ENCODE measurements at places on chromosomes 11 and 22. TPM values are rescaled to one million over a fixed set of nuclear protein-coding genes. Genes with fewer than 3 reads are reported as not detected.

GRCh38 chr11:62917906-62918502 lies 3.2 kb downstream of the CHRM1 start:
- DNase-seq: no peak

- DNase-seq: no peak
These were observed 60.8 kb upstream of the SC5D start for GRCh38 chr11:121231576-121232278.

- no peak for DNase-seq
These were observed 703.3 kb upstream of the CCDC179 start for GRCh38 chr11:23563591-23563990.

- no peak for DNase-seq
These were observed 8.2 kb upstream of the LAYN start for GRCh38 chr11:111532365-111532709.

DNA sequence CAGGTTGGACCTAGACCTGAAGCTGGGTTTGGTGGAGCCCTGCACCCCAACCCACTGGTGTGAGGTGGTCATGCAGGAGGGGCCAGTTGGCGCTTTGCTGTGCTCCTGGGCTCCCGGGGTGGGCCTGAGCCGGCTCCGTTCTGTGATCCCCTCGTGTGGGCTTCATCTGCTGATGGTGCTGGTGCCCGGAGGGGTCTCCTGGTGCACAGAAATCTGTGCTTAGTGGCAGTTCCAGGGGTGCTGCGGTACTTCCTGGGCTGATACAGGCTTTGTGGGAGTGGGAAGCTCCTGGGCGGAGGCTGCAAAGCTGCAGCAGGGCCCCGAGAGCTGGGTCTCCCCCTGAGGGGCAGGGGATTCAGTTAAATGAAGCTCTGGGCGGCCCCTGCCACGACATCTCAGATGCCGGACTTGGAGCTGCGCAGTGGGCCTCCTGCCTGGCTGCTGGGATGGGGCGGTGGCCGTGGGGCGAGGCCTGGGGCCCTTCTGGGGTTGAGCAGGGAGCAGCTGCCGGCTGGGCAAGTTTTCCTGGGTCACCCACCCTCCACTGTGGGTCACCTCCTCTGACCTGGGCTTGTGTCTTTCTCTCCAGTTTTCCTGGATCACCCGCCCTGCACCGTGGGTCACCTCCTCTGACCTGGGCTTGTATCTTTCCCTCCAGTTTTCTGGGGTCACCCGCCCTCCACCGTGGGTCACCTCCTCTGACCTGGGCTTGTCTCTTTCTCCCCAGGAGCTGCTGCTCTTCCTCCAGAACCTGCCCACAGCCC lies 410.5 kb downstream of the TBC1D22A start:
- DNase-seq: no peak

GRCh38 chr11:127182586-127183203 lies 182.1 kb upstream of the KIRREL3 start:
- DNase-seq: no peak

- DNase-seq: no peak
These were observed 372.5 kb upstream of the B3GAT1 start for GRCh38 chr11:134784568-134784967.

DNA sequence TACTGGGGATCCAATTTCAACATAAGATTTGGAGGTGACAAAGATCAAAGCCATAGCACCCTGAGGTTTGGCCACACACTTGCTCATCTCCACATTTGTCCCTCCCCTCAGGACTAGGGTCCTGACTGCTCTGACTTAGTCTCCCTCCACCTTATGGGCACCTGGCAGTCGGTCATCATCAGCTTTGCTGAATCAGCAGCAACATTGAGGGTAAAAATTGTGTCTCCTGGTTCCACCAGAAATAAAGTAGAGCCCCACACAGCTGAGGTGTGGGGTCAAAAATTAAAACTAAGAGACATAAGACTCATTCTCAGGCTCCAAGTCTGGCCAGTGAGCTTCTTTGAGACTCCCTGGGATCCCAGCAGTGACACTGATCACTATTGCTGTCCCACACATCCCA lies 56.2 kb downstream of the GGTLC2 start:
- DNase-seq: no peak

- peak; percentile 61 for DNase-seq
These were observed 3.3 kb upstream of the RAG1 start for GRCh38 chr11:36564376-36565030.

- no peak for DNase-seq
These were observed 4.2 kb downstream of the SEPTIN5 start for GRCh38 chr22:19718456-19719049.

- no peak for DNase-seq
These were observed 14.3 kb downstream of the ANO5 start for GRCh38 chr11:22207162-22207561.

DNA sequence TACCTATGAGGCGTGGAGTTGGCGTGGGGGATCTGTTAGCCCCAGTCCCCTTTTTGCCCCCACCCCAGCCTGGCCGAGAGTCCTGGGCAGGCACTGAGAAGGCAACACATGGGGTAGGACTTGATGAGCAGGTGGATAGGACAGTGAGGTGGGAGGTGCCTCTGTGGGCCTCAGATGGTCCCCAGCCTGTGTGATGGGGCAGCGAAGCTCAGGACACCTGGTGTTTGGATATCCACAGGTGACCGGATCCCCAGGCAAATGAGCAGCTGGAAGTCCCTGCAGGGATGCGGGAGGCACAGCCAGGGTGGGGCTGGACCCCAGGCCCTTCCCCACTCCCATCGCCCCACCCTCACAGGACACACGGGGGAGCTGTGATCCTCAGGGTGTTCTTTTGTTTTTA lies 9.7 kb downstream of the FBLN1 start:
- DNase-seq: no peak

- DNase-seq: peak; percentile 61
These were observed 24.4 kb upstream of the OAF start for GRCh38 chr11:120186456-120186773.

DNA sequence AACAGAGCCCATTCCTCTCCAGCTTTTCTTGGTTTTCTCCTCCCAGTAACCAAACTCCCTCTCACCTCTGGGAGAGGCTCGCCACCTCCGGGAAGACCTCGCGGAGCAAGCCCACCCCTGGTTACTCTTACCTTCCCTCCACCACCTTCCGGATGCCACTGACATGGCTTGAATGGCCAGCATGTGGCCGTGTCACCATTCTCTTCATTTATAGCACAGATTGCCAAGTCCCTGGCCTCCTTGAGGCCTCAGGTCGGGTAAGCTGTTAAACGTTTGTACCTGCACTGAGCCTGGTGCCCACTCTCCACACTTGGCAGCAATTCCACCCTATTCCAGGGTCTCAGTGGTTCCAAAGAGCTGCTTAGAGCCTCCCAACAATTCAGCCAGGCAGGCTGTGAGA lies 8.0 kb upstream of the FXYD2 start:
- DNase-seq: no peak

- DNase-seq: no peak
These were observed 887.1 kb downstream of the DLG2 start for GRCh38 chr11:84740050-84740449.

DNA sequence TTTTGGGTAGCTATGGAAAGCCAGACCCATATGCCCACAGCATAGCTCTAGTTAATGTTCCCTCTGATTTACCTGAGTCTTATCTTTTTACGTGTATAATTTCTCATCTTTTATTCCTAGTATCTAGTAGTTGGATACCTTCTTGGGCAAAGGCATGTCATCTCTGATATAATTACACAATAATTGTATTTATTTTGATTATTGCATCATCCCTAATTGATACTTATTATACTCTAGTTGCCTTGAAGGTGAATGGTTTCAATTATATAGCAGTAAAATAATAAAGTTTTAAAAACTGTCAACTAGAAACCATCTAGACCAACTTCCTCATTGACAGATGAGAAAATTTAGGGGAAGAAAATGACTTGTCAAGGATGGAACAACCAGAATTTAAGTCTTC lies 347.3 kb downstream of the SOX6 start:
- DNase-seq: no peak

GRCh38 chr22:42648017-42648367 lies 1.2 kb downstream of the CYB5R3 start:
- DNase-seq: no peak

DNA sequence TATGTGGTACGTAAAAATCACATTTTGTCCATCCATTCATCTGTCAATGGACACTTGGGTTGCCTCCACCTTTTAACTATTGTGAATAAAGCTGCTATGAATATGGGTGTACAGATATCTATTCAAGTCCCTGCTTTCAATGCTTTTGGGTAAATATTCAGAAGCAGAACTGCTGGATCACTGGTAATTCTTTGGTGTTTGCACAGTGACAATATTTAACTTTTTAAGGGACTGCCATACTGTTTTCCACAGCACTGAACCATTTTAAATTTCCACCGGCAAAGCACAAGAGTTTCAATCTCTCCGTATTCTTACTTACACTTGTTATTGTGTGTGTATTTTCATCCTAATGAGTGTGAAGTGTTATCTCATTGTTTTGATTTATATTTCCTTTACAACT lies 79.4 kb downstream of the RBFOX2 start:
- no peak for DNase-seq

DNA sequence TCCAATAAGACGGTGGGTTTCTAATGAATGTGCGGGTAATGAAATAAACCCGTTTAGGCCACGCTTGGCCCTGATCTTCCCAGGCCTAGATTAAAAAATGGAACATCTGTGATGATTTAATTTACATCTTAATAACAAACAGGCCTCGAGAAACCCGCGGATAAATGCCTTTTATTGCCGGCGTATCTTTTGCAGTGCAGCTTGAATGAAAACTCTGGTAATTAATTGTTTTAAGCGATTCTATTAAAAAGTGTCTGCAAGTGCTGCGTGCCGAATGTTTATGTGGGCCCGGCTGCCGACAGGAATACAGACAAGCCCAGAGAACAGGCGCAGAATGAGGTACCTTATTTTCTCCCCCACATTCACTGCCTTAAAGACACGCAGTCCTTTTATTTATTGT lies 420.7 kb downstream of the MN1 start:
- no peak for DNase-seq

- DNase-seq: no peak
These were observed 137.8 kb upstream of the PDGFD start for GRCh38 chr11:104301776-104302175.

DNA sequence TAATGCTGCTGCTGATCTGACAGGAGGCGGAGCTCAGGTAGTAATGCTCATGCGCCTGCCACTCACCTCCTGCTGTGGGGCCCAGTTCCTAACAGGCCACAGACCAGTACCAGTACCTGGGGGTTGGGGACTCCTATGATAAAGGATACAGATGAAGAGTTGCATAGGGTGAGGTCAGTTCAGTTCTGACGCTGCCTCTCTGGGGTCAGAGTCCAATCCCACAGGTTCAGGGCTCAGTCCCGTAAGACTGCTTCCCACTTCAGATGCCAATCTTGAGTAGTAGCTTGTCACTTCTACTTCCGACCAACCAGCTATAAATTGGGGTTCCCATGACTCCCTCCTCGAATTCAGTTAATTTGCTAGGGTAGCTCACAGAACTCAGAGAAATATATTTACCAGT lies 8.6 kb downstream of the ASRGL1 start:
- no peak for DNase-seq

DNA sequence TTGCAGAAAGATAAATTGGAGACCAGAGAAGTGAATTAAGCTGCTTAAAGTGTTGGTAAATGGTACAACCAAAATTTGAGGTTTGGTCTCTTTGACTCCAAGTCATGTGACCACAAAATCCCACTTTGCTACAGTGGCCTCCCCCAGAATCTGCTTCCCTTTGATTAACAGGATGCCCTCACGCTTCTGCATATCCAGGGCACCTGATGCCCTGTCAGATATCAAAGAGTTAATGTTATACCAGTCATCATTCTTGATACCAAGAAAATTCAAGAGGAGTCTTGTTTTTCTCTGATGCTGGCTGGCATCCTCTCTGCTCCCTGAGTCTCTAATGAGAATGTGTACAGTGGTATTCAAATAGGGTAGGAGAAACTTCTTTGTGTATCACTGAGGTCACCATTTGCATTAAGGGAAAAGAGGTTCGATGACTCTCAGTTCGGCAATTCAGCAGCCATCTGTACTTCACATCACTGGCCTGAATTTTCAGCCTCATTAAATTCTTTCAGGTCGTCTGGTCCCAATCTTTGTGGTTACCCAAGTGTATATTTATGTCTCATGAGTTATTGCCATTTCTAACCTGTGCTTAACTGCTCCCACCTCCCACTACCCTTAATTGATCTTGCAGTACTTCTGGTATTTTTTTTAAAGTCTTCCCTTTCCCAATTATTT lies 73.9 kb downstream of the BDNF start:
- DNase-seq: no peak

DNA sequence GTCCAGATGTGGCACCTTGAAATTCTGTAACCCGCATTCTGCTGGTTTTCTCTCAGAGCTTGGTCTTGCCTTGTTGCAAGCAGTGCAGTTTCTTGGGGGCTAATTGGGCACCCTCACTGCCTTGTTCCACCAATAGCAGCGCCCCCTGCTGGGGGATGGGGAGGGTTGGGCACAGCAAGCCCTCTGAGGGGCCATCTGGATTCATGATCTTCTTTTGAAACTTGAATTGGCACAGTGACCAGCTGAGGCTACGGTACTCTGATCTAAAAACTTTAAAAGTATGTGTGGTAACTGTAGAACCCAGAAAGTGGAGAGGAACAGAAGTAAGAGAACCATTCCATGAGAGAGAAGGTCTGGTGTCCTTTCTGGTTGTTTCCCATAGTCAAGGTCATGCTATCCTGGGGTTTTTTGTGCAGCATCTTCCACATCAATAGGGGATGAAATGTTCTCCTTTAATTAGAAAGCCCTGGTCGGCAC lies 64.2 kb downstream of the MED15 start:
- no peak for DNase-seq

- DNase-seq: no peak
These were observed 4.7 kb downstream of the C11orf21 start for GRCh38 chr11:2296913-2297622.

DNA sequence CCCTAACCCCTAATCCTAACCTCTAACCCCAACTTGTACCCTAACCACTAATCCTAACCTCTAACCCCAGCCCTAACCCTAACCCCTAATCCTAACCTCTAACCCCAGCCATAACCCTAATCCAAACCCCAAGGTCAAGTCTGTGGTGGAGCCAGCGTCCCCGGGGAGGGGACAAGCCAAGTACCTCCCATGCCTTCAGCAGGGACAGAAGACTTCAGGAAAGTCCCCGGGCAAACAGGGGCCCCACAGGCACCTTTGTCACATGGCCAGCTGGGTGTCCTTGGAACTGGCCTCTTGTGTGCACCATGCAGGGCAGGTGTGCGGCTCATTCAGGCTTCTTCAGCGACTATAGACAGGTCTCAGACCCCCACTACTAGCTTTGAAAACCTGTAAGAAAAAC lies 555.8 kb downstream of the BRD1 start:
- DNase-seq: no peak

GRCh38 chr11:43779306-43779705 lies 98.8 kb downstream of the HSD17B12 start:
- no peak for DNase-seq

Gene APOL1
- 1.9 TPM for total RNA-seq

Gene NCF4
- 10.2 TPM for total RNA-seq

Gene APOA4
- total RNA-seq: not detected

Gene NLRP14
- total RNA-seq: 0.20 TPM

Gene PARVB
- 6.6 TPM for total RNA-seq

Gene CERK
- total RNA-seq: 21.7 TPM

Gene MAP6
- total RNA-seq: 1.9 TPM

Gene OR52N2
- total RNA-seq: not detected

Gene OR9I1
- total RNA-seq: not detected

Gene TPBGL
- total RNA-seq: not detected

Gene KLHL35
- total RNA-seq: 0.99 TPM

Gene DGCR2
- total RNA-seq: 39.5 TPM

Data from skin of body (tissue), 3 donors.